ENCODE measurements at places on chromosomes 1 and 21.

GRCh38 chr1:21638531-21639341 lies 30.4 kb downstream of the RAP1GAP start:
- no peak for DNase-seq

GRCh38 chr1:37691497-37692077 lies 729 bp upstream of the CDCA8 start:
- DNase-seq, result peak; percentile 7

- DNase-seq, result no peak
These were observed 45.3 kb upstream of the KCNE1 start for GRCh38 chr21:34557261-34557660.

DNA sequence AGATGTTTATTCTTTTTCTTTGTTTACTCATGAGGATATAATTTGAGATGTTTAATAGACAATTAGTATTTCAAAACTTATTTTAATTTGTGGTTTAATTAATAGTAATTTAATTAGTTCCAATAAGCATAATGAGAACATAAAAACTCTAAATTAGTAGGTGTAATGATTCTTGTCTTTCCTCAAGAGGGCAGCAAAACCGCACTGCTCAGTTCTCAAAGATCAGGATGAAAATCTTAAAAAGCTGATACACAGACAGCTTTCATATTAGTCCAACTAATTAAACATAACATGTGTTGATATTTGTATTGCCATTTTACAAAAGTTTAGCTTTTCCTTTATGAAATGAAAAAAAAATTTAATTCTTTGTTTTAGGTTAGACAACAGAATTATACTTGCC lies 106.7 kb upstream of the C21orf91 start:
- no peak for DNase-seq

DNA sequence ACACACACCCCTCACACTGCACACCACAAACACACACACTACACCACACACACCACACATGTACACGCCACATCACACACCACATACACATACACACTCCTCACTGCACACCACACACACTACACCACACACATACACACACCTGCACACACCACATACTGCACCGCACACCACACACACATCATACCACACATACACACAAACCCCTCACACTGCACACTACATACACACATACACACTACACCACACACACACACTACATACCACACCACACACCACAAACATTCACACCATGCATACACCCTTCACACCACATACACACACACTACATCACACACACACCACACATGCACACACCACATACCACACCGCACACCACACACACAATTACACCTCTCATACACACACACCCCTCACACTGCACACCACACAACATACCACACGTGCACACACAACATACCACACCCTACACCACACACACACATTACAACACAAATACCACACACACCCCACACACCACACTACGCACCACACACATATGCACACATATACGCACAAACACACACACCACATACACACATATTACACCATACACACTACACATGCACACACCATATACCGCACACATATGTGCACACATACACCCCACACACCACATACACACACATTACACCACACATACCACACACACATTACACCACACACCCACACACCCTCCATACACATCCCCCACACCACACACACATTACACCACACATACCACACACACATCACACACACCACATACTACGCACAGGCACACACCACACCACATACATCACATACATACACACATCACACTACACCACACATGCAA lies 29.6 kb downstream of the RAB7B start:
- no peak for DNase-seq

DNA sequence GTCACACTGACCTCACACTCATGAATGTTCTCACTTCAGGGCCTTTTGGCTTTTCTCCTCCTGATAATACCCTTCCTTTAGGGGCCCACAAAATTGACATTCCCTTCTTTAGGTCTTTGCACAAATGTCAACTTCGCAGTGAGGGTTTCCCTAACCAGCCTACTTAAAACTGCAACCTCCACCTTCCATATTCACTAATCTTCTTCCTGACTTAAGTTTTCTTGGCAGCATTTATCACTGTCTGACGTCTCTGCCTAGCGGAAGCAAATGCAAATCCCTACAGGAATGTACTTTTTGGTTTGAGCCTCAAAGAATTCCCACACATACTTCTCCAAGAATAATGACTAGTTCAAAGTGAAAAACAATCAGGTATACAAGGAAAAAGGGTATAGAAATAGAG lies 32.8 kb downstream of the INTS7 start:
- no peak for DNase-seq

GRCh38 chr1:32393832-32394140 lies 455 bp downstream of the BSDC1 start:
- DNase-seq, result peak; percentile 37

DNA sequence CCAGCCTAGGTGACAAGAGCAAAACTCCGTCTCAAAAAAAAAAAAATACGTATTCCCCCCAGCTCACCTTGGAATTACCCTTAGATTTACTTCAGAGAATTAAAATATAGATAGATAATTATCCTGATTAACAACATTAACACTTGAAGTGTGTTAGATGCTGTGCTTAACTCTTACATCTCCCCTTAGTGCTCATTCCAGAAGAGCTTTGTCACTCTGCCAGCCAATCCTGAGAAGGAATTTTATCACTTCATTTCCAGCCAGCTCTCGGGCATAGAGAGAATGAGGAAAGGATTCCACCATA lies 1.6 kb upstream of the SHC1 start:
- no peak for DNase-seq

- no peak for DNase-seq
These were observed 71.0 kb downstream of the PDE9A start for GRCh38 chr21:42724226-42724920.

- no peak for DNase-seq
These were observed 110.7 kb downstream of the ST6GALNAC3 start for GRCh38 chr1:76185207-76185606.

DNA sequence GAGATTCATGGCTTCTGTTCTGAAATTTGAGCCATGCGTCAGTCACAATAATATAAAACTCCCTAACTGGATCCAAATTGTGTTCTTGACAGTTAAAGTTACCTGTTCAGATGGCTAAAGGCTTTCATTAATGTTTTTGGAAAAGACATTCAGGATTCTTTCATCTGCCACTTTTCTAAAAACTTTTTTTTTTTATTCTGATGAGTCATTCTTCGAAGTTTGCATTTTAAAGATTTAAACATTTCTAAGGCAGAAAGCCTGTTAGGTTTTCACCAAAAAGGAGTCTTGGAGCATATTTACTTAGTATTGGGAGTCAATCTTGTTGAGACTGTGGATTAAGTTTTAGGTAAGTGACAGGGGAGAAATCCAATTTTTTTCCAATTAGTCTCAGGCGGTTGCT lies 18.9 kb upstream of the SDC3 start:
- no peak for DNase-seq

- no peak for DNase-seq
These were observed at the start of gene WNT4 for GRCh38 chr1:22143065-22144033. TSS of gene WNT4 (minus strand) at chr1:22143097. CDS start at chr1:22142922, 175 bp downstream.

DNA sequence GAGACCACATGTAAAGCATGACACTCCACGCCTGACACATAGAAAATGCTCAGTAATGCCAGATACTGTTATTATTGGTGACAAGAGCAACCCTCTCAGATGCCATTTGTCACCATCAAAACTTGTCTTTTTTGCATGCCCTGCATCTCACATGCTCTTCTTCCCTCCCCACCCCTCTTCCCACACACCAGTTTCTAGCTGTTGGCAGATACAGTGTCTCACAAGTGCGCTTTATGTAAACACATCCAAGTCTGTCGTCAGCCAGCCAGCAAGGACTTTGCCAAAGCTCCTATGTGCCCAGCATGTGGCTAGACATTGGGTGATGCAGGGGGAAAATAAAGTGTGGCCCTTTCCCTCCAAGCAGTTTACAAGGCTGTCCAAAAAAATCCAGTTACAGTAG lies 44.9 kb upstream of the EPHA8 start:
- no peak for DNase-seq

- DNase-seq, result no peak
These were observed 33.0 kb upstream of the S100A7 start for GRCh38 chr1:153493343-153493960.

- no peak for DNase-seq
These were observed 44.4 kb downstream of the RNF11 start for GRCh38 chr1:51280321-51280978.

GRCh38 chr1:93087532-93087931 lies 8.4 kb downstream of the MTF2 start:
- DNase-seq, result no peak

DNA sequence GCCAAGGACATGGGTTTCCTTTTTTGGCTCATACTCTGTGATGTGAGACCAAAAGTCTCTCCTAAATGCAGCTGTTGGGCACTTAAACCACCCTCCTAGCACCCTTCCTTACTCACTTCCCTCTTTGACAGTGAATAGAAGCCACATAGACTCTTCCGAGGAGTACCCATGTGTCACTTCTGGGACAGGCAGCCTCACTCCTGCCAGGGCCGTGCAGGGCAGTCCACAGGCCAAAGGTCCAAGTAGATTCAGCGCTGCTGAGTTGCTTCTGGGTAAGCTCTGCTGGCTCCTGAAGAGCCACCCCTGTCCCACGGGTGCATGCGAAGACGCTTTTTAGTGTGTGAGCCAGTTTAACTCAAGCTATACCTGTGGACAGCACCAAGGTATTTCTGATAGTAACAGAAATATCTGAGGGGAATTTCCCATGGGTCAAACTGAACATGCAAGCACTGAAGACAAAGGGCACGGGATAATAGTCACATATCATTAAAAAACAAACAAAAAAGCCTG lies 36.8 kb upstream of the BMP8B start:
- DNase-seq, result no peak

DNA sequence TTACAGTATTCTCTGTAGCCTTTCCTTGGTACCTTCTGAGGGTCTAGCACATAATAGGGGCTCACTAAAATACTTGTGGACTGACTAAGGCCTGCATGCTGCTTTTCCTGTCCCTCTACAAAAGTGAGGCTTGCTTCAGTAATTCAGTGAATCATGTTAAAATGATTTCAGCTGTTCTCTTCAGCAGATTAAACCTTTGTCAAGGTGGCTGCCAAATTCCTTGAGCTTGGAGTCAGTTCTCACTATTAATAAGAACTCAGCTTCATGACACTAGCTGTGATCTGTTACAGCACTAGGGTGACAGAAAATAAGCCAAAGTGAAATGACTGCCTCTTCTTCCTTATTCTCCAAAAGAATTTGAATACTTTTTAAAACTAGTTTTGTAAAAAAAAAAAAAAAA lies 128.8 kb downstream of the KCNN3 start:
- no peak for DNase-seq

DNA sequence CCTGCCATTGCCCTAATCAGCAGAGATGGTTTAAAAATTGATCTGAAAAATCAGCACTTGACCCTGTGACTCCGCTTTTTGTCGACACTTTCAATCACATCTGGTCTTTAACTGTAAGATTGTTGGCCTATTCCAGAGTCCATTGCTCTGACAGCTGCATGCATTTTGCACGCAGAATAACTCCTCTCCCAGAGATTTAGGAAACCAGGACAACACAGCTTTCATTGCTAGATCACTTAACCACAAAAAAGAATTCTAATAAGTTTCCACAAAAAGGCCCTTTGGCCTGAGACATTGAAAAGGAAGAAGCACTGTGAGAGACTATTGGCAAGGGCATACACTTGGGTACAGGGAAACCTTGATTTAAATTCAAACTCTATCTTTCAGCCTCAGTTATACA lies 373.1 kb downstream of the TGFB2 start:
- no peak for DNase-seq

- no peak for DNase-seq
These were observed 60.2 kb downstream of the KAZN start for GRCh38 chr1:14658642-14659041.

DNA sequence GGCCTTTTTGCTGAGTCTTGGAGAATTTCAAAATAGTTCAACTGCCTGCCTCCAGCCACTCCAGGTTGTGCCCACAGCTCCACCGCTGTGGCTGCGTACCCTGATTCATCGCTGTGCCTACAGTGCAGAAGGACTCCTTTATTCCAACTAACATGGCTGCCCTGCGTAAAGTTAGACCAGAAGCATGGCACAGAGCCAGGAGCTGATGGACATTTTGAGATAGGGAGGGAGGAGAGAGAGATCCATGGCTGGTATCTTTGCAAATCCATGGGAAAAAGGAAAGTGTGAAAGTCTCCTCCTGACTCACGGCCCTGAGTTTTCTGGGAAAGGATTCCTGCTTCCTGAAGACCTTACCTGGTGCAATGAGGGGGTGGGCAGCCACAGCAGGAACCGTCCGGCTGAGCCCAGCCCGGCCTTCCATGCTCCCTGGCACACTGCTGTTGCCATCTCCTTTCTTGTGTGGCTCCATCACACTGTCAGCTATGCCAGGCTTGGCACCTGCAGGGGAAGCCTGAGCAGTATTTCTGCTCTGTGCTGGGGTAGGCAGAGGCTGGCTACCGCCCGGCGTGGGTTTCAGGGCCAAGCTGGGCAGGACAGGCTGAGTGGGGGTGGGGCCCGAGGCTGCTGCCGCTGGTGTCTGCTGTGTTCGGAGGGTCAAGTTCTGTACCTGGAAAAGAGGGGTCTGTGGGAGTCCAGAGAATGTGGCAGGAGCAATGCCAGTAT lies 46.0 kb upstream of the A3GALT2 start:
- DNase-seq, result no peak

DNA sequence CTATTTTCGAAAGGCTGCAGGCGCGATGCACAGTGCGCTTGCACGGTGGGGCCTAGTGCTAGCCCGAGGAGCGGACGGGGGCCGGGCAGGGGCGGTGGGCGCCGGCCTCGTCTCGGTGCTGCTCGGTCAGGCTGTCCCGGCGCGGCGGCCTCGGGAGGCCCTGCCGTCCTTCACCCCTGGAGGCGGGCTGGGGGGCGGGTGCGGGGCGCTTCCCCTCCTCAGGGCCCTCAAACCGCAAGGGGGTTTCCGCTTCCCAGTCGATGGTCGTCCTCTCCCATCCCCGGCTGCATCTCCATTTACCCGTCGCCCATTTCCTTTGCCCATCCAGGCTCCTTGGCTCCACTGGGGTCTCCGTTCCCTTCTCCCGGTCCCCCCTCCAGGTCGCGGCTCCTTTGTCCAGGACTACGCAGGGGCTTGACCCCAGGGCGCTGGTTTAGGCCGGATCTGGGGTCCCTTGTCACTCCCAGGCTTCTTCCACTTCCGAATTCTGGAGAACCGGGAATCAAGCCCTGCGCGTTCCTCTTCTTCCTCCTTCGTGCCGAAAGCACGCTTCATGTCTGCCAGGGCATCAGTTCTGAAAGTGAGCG lies 196.3 kb upstream of the LMO4 start:
- DNase-seq, result no peak

- DNase-seq, result no peak
These were observed 60.0 kb upstream of the C1orf105 start for GRCh38 chr1:172360511-172360910.

- no peak for DNase-seq
These were observed 76.5 kb downstream of the CNST start for GRCh38 chr1:246642719-246643118.

GRCh38 chr1:77044133-77044849 lies 174.9 kb downstream of the PIGK start:
- no peak for DNase-seq
